ENCODE measurements at places on chromosomes 13 and 19.

DNA sequence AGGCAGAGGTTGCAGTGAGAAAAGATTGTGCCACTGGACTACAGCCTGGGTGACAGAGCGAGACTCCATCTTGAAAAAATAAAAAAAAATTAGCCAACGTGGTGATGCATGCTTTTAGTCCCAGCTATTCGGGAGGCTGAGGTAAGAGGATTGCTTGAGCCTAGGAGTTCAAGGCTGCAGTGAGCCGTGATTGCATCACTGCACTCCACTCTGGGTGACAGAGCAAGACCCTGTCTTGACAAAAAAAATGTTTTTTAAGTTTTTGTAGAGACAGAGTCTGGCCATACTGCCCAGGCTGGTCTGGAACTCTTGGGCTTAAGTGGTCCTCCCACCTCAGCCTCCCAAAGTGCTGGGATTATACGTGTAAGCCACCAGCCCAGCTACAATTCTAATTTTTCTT, 22.4 kb upstream of the LSM14A start:
- DNase-seq, result no peak

GRCh38 chr13:77535448-77535847, at the start of gene SCEL:
Gene SCEL (plus strand): TSS chr13:77535706. CDS start chr13:77555876, 20,170 bp downstream.
- no peak for DNase-seq

GRCh38 chr19:41955521-41955920, 3.6 kb downstream of the RABAC1 start:
- no peak for DNase-seq

GRCh38 chr19:289651-290371, 1.4 kb downstream of the PLPP2 start:
- DNase-seq, result no peak

DNA sequence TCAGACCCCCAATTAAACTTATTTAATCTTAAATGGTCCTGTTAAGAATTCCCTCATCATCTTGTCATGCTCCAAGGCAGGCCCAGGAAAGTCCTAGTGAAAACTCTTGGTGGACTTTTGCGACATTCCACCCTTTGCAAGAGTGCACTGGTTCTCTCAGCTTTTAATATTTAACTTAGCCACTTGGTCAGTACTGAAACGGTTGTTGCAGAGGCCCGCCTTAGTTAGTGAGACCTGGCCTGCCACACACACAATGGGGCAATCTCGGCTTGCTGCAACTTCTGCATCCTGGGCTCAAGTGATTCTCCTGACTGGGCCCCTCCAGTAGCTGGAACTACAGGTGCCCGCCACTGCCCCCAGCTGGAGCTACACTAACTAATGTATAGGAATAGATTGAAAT, 1366.0 kb downstream of the UQCRFS1 start:
- no peak for DNase-seq

- no peak for DNase-seq
These were observed 35.9 kb downstream of the RAB20 start for GRCh38 chr13:110525328-110526319.

GRCh38 chr13:28753946-28754345, 35.2 kb upstream of the SLC46A3 start:
- no peak for DNase-seq

DNA sequence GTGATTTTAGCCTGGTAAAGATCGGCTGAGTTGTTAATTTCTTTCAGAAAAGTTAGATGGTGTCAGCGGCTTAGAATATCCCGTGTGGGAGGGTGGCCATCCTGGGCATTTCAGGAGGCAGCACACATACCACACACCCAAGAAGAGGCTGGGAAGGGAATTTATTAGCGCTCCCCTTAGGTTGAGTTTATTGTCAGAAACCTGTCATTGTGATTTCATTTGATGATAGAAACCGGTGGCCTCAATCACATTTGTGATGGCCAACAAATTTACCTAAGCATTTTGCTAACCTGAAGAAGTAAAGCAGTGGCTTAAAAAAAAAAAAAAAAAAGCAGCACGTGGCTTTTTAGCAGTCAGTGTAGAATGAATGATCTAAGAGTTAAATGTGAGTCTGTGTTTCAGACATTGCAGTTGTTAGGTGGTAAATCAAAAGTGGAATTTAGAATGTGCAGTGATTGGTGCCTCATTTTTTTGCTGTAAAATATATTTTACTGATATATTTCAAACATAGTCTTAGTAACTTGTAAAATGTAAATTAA, 2.7 kb downstream of the SIPA1L3 start:
- DNase-seq, result no peak

Data from activated CD4-positive, alpha-beta T cell treated with anti-CD3 and anti-CD28 coated beads for 24 hours (primary cell).